Activated CD8-positive, alpha-beta memory T cell treated with anti-CD3 and anti-CD28 coated beads, Interleukin-2, amount 50 U/mL, for 48 hours (primary cell): ENCODE measurements at places on chromosomes 1 and 21.

GRCh38 chr1:39590546-39590945 is 14.0 kb upstream of the PABPC4 start:
- no peak for DNase-seq

DNA sequence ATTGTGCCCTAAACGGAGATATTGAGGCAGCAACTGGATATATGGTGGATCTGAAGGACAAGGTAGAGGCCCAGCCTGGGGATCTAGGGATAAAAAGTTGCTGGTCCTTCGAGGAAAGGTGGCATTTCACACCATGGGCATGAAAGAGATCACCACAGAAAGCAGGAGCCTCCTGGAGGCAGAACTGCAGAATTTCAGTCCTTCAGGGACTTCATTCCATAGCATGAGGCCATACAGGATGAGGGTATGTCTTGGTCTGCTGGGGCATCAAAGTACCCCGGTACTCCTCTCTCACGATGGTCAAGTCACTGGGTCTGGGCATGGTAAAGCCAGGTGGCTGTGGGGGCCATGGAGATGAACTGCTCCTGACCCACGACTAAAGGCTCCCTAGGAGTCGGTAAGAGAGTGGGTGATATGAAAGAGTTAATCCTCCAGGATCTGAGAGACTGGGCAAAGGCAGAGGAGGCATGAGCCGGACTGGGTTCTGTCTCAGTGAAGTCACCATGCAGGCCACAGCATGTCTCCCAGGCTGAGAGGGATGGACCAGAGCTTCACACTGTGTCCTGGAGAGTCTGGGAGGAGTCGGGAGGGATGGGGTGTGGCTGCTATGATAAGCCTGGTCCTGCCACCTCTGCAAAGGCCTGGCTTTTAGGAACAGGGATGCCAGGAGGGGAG is 5.8 kb upstream of the SPRR5 start:
- no peak for DNase-seq

DNA sequence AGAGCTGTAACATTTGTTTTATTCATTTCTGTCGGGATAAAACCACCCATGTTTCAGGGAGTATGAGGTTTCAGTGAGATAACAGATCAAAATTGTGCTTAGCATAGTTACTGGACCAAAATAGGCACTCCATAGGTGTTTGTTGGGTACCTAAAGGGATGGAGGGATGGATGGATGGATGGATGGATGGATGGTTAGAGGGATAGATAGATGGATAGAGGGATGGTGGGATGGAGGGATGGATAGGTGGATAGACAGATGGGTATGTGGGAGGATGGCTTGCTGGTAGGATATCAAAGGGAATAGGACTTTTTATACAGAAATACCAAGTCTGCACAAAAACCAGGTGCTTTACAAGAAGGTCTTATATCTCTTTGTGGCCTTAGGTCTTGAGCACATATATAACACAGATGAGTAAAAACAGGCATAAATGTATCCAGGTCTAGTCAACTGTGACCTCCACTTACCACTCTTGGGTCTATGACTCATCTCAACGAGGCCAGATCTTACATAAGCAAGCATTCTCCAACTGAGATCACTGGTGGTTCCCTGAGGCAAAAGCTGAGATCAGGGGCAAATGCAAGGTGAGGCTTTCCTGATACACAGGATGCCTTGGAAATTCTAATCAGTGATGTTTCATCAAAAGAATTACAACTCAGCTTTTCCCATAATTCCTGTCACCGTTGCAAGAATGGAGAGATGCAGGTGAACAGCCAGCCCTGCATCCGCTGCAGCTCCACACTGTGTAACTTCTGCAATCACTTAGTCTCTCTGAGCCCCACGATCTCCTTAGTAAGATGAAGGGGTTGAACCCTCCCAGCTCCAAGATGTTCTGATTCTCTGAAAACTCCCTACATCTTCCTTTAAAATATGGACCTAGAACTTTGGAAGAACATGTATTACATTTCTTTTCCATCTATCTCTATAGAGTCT is 32.0 kb downstream of the PTAFR start:
- no peak for DNase-seq

- no peak for DNase-seq
Measured at GRCh38 chr1:235817101-235817728, 49.5 kb downstream of the LYST start.

- DNase-seq: no peak
Measured at GRCh38 chr1:34029954-34030353, 135.1 kb downstream of the CSMD2 start.

DNA sequence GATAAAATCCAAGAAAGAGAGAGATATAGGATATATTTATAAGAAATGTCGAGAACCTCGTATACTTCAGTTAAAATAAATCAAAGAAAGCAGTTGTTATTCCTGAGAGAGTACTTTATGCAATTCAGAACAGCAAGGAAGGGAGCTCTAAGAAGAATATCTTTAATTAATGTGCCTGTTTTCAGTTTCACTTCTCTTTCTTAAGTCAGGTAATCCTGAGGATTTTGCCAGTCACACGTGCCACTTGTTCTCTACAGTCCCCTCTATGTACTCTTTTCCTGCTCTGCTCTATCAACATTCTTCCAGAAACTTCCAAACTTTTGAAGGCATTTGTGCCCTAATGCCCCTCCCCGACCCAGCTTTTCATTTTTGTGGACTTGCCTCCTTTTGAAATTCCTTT is 211.9 kb downstream of the AKT3 start:
- DNase-seq: no peak

DNA sequence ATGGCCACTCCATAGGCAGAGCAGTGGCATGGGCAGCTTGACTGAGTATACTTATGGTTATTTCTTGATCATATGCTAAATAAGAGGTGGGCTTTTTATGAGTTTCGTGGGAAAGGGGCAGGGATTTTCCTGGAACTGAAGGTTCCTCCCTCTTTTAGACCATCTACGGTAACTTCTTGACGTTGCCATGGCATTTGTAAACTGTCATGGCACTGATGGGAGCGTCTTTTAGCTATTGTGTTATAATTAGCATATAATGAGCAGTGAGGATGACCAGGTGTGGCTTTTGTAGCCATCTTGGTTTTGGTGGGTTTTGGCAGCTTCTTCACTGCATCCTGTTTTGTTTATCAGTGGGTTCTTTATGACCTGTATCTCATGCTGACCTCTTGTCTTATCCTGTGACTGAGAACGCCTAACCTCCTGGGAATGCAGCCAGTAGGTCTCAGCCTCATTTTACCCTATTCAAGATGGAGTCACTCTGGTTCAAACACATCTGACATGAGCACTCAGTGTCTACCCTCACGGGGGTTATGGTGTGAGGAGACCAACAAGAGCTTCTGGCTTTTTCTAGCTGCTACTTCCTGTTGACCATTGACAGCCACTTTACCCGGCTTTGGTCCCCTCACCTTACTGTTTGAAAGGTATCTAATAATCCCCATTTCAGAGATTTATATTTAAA is 71.7 kb downstream of the GALNT2 start:
- no peak for DNase-seq

DNA sequence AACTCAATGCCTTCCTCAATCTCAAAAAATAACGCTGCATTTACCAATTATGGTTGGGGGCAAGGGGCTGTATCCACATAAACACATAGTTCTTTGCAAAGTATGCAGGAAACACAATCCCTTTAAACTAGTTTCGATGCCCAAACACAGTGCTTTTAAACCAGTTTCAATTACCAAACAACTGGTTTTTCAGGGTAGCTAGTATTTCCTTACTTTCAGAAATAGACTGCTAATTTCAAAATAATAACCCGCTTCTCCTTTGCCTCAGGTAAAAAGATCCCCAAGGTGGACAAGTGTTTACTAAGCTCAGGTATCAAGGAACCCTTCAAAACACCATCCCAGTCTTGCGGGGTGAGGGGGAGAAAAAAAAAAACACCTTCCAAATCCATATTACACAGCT is 2.8 kb downstream of the SIPA1L2 start:
- DNase-seq: no peak

- peak; percentile 22 for DNase-seq
Measured at GRCh38 chr21:42809577-42810475, 69.5 kb downstream of the WDR4 start.

- DNase-seq: no peak
Measured at GRCh38 chr1:187079330-187079729, 250.6 kb downstream of the PLA2G4A start.

DNA sequence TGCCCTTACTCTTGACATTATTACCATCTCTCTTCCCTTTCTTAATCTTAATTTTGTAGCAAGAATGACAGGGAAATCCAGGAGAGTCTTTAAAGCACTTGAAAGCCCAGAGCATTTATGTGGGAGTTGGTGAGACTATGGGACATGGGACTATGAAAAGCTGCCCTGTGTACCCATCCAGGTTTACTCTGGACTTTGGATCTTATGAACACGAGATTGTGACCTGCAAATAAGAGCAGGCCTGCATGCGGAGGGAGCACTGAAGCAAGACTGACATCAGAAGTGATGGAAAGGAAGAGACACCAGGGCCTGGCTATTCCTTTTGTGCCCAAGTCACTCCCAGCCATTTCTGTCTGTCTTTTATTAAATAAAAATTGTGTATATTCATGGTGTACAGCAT is 209.6 kb downstream of the NUF2 start:
- no peak for DNase-seq

GRCh38 chr21:15676935-15677334 is 52.8 kb upstream of the USP25 start:
- no peak for DNase-seq

GRCh38 chr1:209675565-209676154 is 448 bp downstream of the G0S2 start:
- DNase-seq: no peak

DNA sequence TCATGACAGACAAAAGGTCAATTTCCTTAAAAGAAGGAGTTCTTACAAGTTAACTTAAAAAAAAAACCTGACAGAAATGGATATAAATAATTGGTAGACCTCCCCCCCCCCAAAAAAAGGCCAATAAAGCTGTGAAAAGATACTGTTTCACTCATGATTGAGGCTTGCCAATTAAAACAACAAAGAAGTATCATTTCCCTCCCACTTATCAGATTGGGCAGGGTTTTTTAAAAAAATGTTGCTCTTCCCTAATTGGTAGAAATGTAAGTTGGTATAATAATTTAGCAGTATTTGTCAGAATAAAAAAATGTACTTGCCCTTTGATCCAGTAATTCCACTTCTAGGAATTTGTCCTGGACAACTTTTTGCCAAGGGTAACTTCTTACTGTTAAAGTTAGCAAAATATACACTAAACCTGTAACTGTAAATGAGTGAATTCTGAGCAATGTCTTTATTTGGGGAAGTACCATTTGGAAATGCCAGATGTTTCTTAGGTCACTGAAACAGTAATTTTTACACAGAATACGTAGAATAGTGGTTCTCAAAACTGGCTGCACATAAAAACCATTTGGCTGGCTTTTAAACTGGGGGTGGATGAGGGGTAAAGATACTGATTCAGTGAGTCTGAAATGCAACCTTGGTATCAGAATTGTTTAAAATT is 17.5 kb downstream of the RNF2 start:
- no peak for DNase-seq

GRCh38 chr21:26934383-26934782 is 32.5 kb downstream of the ADAMTS5 start:
- DNase-seq: no peak

DNA sequence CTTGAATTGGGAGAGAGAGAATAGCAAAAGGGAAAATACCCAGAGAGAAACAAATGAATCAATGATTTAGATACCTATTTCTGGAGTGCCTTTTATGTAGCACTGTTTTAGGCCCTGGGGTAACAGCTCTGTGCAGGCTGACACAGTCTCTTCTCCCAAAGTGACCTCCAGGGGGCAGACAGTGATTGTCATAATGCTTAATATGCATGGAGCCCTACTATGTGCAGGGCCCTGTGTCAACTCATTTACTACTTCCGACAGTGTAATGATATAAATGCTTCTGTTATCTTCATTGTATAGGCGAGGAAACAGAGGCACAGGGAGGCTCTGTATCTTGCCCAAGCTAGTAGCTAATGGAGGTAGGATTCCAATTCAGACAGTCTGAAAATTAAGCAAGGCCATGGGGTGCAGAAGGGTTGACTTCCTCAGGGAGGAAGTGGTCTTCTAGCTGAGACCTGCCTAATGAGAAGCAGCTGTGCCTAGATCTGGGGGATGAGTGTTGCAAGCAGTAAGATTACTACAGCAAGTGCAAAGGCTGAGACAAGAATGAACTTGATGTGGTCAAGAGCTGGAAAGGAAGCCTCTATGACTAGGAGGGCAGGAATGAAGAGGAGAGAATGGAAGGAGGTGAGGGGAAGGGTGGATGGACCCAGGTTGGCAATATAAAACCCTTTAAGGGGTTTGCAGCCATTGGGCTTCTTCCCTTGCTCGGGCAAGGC is 16.2 kb upstream of the SERINC2 start:
- no peak for DNase-seq

DNA sequence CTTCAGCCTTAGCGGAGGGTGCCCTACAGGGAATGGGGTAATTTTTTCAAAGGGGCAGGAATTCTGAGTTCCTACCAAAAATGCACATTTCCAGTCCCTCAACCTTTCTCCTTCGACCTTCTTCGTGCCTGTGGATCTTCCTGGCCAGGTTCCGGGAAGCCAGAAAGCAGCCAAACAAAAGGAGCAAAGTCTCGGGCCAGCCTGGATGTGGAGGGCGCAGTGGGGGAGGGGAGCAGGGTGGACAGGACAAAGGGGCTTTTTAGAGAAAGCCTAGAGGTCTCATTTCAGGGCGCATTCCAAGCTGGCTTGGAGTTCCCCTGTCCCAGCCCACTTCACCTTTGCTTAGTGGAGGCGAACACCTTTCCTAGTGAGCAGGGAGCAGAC is 2.9 kb upstream of the INAVA start:
- DNase-seq: no peak

DNA sequence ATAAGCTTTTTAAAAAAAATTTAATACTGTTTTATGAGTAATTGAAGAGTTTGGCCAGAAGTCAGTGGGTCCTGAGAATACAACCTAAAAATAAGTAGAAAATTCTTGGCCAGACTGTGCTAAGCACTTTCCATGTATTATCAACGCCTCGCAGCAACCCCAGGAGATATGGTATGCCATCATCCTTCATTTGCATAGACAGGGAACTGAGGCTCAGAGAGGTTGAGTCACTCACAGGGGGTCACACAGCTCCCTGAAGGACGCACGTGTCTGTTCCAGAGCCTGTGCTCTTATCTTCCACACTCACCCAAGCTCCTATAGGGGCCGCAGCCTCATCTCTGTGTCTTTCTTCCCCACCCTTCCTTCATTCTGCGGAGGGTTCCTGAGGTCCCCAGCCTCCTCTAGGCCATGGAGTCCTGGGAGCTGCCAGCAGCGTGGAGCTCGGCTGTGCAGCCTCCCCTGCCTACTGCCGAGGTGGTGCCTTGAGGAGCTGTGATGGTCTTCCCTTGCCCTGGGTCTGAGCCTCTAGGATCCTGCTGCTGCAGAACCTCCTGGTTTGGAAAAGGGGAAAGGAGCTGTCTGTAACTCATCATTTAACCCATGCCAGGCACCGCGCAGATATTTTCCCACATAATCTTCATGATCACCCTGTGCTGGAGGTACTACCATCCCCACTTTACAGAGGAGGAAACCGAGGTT is 30.3 kb upstream of the ECE1 start:
- no peak for DNase-seq

- no peak for DNase-seq
Measured at GRCh38 chr1:234265861-234266260, 107.4 kb upstream of the COA6 start.
